T-helper 17 cell (primary cell): ENCODE measurements at places on chromosomes 1 and 21.

DNA sequence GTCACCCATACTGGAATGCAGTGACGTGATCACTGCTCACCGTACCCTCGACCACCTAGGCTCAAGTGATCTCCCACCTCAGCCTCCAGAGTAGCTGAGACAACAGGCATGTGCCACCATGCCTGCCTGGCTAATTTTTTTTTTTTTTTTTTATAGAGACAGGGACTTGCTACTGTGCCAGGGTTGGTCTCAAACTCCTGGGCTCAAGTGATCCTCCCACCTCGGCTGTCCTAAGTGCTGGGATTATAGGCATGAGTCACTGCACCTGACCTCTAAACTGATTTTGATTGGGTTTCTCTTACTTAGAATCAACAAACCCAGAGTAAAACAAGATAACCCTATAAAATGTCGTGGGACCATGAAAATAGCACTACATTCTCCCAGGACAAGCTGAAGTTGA is 112.0 kb downstream of the UBE2U start:
- H3K27me3 ChIP-seq, result peaks cover 24% of the 10 kb centered on the region
- no peak overlapping the region for H3K27ac ChIP-seq
- H3K36me3 ChIP-seq, result no peaks in the 10 kb centered on the region
- H3K4me3 ChIP-seq, result no peak overlapping the region
- H3K4me1 ChIP-seq, result no peaks in the 10 kb centered on the region

- no peak for DNase-seq
- no peak overlapping the region for H3K27ac ChIP-seq
These were observed 170.4 kb downstream of the PTPRC start for GRCh38 chr1:198809247-198809646.

GRCh38 chr21:43944078-43944633 is 68.0 kb upstream of the TRAPPC10 start:
- DNase-seq, result no peak
- H3K36me3 ChIP-seq, result peaks cover 2% of the 10 kb centered on the region
- H3K27ac ChIP-seq, result no peak overlapping the region
- no peak overlapping the region for H3K4me3 ChIP-seq
- H3K27me3 ChIP-seq, result no peaks in the 10 kb centered on the region

DNA sequence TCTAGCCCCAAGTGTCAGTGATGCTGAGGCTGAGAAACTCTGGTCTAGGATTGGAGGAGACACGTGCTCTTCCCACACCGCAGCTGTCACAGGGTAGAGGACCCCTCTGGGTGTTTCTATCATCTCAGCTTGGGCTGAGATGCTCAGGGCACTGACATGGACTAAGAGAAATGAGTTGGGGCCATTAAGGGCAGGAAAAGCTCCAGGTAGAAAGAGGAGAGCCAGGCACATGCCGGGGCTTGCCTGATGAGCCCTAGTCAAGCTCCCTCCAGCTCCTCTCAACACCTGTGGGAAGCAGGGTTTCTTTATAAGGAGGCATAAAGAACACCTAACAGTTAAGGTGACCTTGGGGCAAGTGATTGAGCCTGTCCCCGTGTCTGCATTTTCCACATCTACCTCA is 17.3 kb downstream of the ABCA4 start:
- no peak for DNase-seq
- H3K36me3 ChIP-seq, result no peaks in the 10 kb centered on the region

DNA sequence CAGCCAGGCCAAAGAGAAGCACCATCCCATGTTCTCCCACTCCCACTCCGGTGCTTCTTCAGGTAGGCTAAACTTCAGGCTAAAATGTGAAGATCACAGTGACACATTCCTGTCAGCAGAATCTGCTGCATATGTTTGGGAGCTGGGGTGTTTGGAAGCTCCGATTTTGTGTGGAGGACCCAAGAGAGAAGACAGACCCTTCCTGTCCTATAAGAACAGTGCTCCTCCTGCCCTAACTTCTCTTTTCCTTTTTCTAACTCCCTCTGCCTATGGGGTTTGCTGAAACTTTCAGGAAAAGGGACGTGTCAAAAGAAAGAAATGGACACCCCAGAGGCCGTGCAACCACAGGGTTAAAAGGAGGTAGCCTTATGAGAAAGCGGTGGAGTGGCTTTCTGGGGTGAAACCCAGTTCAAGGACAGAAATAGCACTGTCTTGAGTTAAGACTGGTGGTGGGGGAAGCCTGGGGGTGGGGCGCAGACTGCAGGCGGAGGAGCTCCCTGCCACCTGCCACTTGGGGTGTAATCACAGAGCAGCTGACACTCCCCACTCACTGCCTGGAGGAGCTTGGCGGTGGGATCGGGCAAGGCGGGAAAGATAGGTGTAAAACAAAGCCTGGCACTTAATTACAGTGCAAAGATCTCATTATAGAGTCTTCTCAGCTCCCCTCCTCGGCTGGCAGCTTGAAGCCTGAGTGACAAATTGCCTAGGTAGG is 645 bp upstream of the TLR5 start:
- H3K36me3 ChIP-seq, result no peaks in the 10 kb centered on the region
- DNase-seq, result no peak
- no peaks in the 10 kb centered on the region for H3K27me3 ChIP-seq
- H3K4me3 ChIP-seq, result peak overlapping the region; percentile 85

- H3K4me3 ChIP-seq, result no peak overlapping the region
- DNase-seq, result no peak
- peaks cover 2% of the 10 kb centered on the region for H3K4me1 ChIP-seq
- no peaks in the 10 kb centered on the region for H3K36me3 ChIP-seq
These were observed 78.7 kb downstream of the SIK1 start for GRCh38 chr21:43348170-43348766.

DNA sequence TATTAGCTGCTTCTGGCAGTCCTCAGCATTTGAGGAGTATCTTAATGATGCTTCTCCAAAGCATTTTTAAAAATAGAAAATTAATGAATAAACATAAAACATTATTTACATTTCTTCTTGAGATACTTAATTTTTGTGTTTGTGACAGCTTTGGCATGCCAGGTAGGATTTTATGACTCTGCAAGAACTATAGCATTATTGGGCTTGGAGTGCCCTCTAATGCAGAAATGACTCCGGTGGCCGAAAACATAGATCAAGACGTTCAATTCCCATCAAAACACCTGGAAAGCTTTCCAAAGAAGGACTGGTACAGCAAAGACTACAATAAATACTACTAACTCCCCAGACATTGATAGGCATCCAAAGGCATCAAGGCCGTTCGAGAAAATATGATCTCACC is 366.4 kb upstream of the CXADR start:
- no peak overlapping the region for H3K27ac ChIP-seq
- no peaks in the 10 kb centered on the region for H3K36me3 ChIP-seq
- no peaks in the 10 kb centered on the region for H3K27me3 ChIP-seq
- H3K4me1 ChIP-seq, result no peaks in the 10 kb centered on the region

- H3K27me3 ChIP-seq, result peaks cover 14% of the 10 kb centered on the region
- H3K4me3 ChIP-seq, result no peak overlapping the region
- peaks cover 19% of the 10 kb centered on the region for H3K4me1 ChIP-seq
These were observed 20.7 kb upstream of the MFSD2A start for GRCh38 chr1:39933956-39934941.

GRCh38 chr1:78843546-78843945 is 163.0 kb downstream of the ADGRL4 start:
- no peaks in the 10 kb centered on the region for H3K27me3 ChIP-seq
- no peaks in the 10 kb centered on the region for H3K36me3 ChIP-seq
- DNase-seq, result no peak
- H3K27ac ChIP-seq, result no peak overlapping the region
- peaks cover 2% of the 10 kb centered on the region for H3K4me1 ChIP-seq

- H3K36me3 ChIP-seq, result no peaks in the 10 kb centered on the region
- no peaks in the 10 kb centered on the region for H3K4me1 ChIP-seq
- H3K27me3 ChIP-seq, result no peaks in the 10 kb centered on the region
These were observed 313.1 kb upstream of the TMPRSS15 start for GRCh38 chr21:18716578-18717138.

GRCh38 chr1:1337793-1338147 is 6.7 kb downstream of the TAS1R3 start:
- no peaks in the 10 kb centered on the region for H3K27me3 ChIP-seq
- peaks cover 4% of the 10 kb centered on the region for H3K4me1 ChIP-seq
- no peaks in the 10 kb centered on the region for H3K36me3 ChIP-seq
- H3K27ac ChIP-seq, result no peak overlapping the region
- no peak for DNase-seq

DNA sequence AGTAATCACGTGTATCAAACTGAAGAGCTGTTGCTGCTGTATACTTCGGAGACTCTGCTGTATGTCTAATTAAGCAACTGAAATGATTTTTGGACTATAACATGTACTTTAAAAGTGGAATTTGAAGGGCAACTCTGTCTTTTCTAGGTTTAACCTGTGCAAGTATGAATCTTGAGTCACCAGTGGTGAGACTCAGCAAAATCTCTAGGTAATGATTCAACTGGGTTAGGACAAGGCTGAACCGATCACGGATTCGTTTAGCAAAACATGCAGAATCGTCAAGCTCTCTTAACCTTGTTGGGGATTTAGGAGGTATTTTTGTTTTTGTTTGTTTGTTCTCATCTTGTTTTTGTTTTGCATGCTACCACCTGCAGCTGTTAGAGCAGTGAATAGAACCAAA is 149.6 kb downstream of the CYYR1 start:
- no peak overlapping the region for H3K4me3 ChIP-seq
- no peak for DNase-seq
- H3K27ac ChIP-seq, result no peak overlapping the region
- no peaks in the 10 kb centered on the region for H3K36me3 ChIP-seq
- no peaks in the 10 kb centered on the region for H3K4me1 ChIP-seq
- no peaks in the 10 kb centered on the region for H3K27me3 ChIP-seq

GRCh38 chr1:168470901-168471431 is 72.8 kb downstream of the XCL2 start:
- no peaks in the 10 kb centered on the region for H3K27me3 ChIP-seq
- peaks cover 27% of the 10 kb centered on the region for H3K4me1 ChIP-seq
- H3K4me3 ChIP-seq, result peak overlapping the region; percentile 9
- peaks cover 6% of the 10 kb centered on the region for H3K36me3 ChIP-seq
- H3K27ac ChIP-seq, result no peak overlapping the region

DNA sequence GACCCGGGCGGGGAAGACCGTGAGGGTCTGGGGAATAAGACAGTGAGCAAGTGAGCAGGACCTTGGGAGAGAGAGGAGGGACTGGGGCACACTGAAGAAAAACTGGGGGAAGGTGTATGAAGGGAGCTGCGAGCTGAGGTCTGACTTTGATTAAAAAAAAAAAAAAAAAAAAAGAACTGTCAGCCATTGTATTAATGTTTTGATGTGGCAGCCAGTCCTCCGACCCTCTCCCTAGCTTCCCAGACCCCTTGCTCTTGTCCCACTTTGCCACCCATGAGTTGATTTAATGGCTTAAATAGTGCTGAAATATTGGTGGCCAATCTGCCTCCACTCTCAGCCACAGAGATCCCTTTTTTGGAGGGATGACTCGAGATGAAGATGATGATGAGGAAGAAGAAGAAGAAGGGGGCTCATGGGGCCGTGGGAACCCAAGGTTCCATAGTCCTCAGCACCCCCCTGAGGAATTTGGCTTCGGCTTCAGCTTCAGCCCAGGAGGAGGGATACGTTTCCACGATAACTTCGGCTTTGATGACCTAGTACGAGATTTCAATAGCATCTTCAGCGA is 652 bp downstream of the HAX1 start:
- peak overlapping the region; percentile 96 for H3K4me3 ChIP-seq
- peaks cover 16% of the 10 kb centered on the region for H3K36me3 ChIP-seq
- no peak for DNase-seq
- peak overlapping the region; percentile 100 for H3K27ac ChIP-seq

- H3K4me1 ChIP-seq, result peaks cover 52% of the 10 kb centered on the region
- no peaks in the 10 kb centered on the region for H3K27me3 ChIP-seq
- peak; percentile 64 for DNase-seq
- H3K27ac ChIP-seq, result peak overlapping the region; percentile 99
- peak overlapping the region; percentile 92 for H3K4me3 ChIP-seq
- H3K36me3 ChIP-seq, result peaks cover 2% of the 10 kb centered on the region
These were observed 55.9 kb downstream of the CD58 start for GRCh38 chr1:116514708-116515525.

DNA sequence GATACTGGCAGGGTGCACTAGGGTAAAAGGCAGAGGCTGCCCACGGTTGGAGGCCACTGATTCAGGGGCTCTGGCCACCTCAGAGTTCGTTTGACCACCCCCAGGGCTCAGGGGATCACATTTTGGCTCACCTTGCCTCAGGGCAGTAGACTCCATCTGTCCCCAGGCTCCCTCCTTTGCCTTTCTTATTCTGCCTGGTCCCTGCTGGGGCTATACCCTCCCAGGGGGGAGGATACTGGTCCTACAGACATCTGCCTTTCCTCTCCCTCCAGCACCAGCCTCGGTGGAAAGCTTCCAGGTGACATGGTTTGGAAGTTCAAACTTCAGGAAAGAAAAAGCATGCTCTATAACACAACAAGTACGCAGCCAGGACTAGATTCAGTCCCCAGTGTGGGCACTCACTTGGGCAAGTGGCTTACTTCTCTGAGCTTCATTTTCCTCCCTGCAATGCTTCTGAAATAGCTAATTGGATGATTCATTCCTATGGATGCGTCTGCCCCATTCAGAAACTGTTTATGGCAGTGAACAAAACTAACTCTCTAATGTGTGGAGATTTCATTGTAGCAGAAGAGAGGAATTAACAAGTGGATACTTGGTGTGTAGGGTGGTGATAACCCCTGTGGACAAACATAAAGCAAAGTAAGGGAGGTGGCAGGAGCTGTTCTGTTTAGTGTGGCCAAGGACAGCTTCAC is 154.8 kb downstream of the TRABD2B start:
- H3K4me1 ChIP-seq, result peaks cover 2% of the 10 kb centered on the region
- H3K4me3 ChIP-seq, result no peak overlapping the region
- DNase-seq, result no peak
- H3K27ac ChIP-seq, result no peak overlapping the region
- peaks cover 45% of the 10 kb centered on the region for H3K27me3 ChIP-seq
- no peaks in the 10 kb centered on the region for H3K36me3 ChIP-seq

GRCh38 chr1:107914119-107914765 is 50.7 kb downstream of the VAV3 start:
- peaks cover 4% of the 10 kb centered on the region for H3K36me3 ChIP-seq
- DNase-seq, result no peak
- H3K27me3 ChIP-seq, result no peaks in the 10 kb centered on the region
- H3K4me1 ChIP-seq, result peaks cover 7% of the 10 kb centered on the region
- H3K4me3 ChIP-seq, result no peak overlapping the region

GRCh38 chr1:204224655-204225054 is 10.9 kb upstream of the GOLT1A start:
- H3K27me3 ChIP-seq, result peaks cover 18% of the 10 kb centered on the region
- H3K36me3 ChIP-seq, result peaks cover 2% of the 10 kb centered on the region
- no peak for DNase-seq
- H3K27ac ChIP-seq, result no peak overlapping the region
- H3K4me1 ChIP-seq, result peaks cover 5% of the 10 kb centered on the region
